Stimulated activated CD4-positive, alpha-beta T cell treated with anti-CD3 and anti-CD28 coated beads, Interleukin-12 subunit alpha, Interleukin-12 subunit beta, amount 100 ng/mL, for 4 hours (primary cell): ENCODE measurements at places on chromosomes 7 and 10.

DNA sequence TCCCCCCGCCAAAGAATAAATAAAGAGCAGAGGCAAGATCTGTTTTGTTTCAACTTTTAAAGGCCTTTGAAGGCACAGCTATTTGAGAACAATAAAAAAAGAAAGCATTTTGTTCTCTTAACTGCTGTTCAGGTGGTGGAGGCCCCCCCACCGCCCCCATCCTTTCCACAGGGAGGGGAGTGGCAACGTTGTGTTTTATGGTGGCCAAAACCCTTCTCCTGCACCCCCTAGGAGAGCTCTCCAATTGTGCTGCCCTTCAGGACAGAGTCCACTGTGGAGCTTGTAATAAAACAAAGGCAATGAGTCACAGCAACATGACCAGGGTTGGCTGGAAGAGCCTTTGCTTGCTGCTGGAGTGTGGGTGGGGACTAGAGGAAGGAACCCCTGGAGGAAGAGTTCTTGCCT lies 987.9 kb downstream of the KCNMA1 start:
- no peak for DNase-seq

DNA sequence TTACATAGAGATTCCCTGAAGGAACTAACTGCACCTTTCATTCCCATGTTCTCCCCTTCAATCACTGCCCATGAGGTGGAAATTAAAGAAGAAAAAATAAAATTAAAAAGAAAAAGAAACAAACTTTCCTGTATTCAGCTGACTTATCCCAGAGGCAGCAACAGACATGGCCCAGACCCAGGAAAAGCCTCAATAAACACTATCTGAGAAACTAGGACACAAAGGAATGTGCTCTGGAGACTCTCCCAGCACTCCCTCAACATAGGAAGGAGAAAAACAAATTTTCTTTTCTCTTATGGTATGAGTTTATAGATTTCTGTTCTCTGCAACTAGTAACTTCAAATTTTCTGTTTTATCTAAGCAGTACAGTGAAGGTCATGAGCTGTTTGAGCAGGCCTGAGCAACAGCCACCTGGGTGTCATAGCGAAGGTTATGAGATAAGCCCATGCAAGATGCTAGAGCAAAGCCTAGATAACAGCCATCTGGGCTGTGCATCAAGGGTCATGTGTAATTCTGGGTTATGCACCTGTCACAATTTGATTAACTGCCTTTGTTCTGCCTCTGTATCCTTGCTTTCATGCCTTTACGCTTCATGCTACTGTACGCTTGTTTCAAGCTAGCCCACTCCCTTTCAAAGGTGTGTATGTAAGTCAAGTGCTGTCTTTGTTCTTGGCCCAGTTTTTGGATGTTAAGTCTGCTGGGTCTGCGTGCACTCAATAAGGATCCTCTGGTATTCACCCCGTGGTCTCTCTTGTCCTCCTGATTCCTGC lies 11.0 kb upstream of the OR6B1 start:
- no peak for DNase-seq

- DNase-seq = no peak
These were observed 153.2 kb upstream of the ADCY1 start for GRCh38 chr7:45420843-45421495.

DNA sequence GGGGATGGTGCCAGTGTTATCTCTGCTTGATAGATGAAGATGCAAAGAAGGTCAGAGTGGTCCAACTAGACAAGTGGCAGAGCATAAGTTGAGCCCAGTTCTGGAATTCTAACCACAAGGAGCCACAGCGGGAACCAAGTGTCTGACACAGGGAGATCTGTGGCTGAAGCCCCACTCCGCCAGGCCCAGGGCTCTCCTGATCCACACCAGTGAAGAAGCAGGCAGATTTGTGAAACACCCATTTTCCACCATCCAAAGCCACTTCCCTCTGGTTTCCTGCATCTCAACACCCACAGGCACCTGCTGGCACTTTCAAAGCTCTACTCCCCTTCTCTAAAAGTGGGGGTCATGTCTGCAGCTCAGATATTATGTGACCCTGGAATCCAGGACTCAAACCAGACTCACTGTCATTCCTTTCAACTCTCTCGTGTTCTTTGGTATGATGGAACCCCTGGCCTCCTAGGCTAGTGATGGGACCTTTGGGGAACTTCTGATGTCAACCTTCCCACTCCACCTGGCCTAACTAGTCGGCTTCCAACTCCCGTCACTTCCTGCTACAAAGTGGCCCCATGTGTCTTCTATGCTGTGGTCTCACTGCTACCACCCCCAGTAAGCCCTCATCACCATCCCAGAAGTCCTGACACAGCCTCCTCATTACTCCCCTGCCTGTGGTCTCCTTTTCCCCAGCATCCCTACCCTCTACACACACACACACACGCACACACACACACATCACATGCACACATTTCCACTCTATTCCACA lies 177.6 kb downstream of the GRID1 start:
- no peak for DNase-seq

DNA sequence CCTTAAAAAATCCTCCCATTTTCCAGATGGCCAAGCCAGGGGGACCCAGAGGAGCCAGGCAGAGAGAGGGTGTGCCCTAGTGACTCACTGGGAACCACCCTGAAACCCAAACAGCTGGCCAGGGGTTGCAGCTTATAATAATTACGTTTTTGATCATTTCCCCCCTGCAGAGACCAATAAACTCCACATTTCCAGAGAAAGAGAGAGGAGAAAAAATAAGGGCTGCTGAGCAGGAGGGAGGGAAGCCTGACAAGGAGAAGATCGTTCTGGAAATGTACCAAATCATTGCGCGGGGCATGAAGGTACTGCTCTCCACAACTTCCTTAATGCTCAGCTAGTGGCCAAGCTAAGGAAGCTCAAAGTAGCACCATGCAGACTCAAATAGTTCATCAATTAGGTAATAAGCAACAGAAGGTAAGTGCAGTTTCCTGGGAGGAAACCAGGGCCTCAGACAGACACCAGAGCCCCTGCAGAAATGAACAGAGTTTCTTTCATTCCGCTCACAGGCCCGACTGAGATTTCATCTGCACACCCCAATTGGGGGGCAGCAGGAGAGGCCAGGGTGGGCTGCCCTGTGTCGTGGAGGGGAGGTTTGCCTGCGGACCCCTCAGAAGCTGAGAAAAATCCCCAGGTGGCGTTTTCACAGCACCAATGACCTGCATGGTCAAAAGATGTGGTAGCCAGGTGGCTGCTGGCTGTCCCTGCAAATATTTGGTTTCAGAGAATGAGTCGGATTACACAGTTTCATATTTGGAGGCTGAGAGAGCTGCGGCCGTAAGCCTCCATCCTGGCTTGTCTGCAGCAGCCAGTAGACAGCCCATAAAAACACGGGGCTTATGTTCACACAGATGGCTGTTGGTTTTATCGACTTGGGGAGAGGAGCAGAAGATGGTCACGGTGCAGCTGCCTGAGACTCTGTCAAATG lies 153.2 kb upstream of the LYZL2 start:
- DNase-seq = no peak

DNA sequence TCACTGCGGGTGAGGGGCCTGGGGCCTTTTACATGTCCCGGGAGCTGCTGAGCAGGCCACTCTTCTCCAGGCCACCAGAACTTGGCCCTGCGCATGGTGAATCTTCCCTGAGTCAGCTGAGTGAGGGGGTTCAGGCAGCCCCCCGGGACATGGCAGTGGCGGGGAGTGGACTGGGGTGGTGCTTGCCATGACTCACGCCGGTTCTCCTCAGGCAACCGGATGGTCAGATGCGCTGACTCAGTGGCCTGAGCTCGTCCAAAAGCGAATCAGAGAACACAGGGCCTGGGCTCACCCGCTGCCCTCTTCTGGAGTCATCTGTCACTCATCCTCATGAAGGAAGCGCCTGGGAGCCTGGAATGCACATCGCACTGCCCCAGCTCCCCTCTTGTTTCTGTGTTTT lies 33.5 kb downstream of the HTRA1 start:
- DNase-seq = no peak

GRCh38 chr7:112290065-112290464 lies 83.6 kb downstream of the ZNF277 start:
- no peak for DNase-seq

- DNase-seq = no peak
These were observed 55.9 kb downstream of the DIP2C start for GRCh38 chr10:633279-634245.

- DNase-seq = no peak
These were observed 113.4 kb upstream of the AHR start for GRCh38 chr7:17184805-17185689.

DNA sequence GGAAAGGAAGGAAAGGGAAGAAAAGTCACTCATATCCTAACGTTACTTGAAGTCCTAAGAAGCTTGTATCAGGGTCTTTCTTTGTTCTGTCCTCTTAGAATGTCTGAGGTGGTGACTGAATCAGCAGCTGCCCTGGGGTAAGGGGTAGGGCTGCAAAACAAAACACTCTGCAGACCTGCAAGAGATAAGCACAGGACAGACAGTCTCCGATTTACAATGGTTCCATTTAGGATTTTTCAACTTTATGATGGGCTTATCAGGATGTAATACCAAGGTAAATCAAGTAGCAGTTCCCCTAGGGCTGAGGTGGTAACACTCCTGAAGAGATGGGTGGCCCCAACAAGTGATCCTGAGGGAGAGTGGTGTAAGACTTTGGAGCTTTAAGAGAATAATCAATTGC lies 16.5 kb downstream of the KDM7A start:
- DNase-seq = no peak

- no peak for DNase-seq
These were observed 673.1 kb upstream of the PHF14 start for GRCh38 chr7:10300577-10300976.

GRCh38 chr7:158519633-158520174 lies 67.9 kb downstream of the PTPRN2 start:
- no peak for DNase-seq

DNA sequence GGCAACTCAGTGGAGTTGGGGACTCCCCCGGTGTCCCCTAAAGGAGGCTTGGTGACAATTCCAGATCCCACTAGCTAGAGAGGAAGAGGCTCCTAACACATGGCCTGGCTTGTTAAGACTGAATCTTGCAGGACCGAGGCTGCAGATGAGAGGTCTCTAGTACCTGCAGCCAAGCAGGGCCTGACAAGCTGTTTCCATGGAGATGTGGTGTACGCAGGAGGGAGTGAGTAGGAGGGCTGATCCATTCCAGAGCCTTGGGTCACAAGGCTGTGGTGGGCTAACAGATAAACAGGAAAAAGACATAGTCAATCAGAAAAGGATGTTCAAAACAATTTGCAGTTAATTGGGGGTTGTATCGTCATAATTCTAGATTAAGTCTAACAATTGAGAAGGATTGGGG lies 77.3 kb upstream of the MKLN1 start:
- DNase-seq = no peak

DNA sequence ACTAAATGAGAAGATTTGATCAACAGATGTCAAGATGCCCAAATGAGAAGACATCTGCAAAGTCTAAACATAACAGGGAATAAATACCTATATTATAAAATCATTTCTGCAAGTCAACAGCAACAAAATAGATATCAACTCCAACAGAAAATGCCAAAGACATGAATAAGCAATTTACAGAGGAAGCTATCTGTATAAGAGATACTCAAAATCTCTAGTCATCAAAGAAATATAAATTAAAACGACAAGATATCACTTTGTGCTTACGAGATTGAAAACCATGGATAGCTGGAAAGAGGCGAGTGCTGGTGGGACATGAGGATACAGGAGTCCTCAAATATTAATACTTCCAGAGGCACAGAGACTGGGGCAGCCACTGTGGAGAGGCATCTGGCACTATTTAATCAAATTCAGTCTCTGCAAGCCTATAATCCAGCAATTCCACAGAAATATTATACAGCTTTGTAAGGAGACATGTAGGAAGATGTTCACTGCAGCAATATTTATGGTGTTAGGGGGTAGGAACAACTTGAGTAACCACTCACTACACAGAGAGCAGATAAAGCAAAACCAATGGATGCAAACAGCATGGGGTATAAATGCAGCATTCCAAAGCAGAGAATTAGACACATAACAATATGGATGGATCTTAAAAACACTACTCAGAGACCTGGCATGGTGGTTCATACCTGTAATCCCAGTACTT lies 4.8 kb downstream of the DNMBP start:
- no peak for DNase-seq

GRCh38 chr7:30503274-30504212 lies 1.1 kb downstream of the GGCT start:
- DNase-seq = no peak

GRCh38 chr7:138935465-138936011 lies 45.7 kb downstream of the KIAA1549 start:
- no peak for DNase-seq

- no peak for DNase-seq
These were observed 127.1 kb downstream of the CDK14 start for GRCh38 chr7:90723233-90723632.

GRCh38 chr10:110067960-110068770 lies 60.4 kb downstream of the ADD3 start:
- no peak for DNase-seq

DNA sequence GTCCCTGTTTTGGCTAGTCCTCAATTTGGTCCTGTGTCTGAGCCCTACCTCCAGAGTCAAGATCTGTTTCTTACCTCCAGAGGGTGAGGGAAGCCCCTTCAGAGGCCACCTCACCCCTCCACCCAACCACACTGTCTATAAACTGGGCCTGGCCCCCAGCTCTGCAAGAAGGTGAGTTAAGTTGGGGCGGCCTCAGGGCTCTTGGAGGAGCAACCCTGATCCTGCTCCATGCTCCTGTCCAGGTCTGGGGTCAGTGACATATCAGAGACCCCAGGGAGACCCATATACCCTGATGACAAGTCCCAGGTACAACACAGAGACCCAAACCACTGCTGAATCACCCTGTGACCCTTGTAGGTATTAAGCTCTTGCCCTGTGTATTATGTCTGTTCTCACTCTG lies 69.5 kb downstream of the MYL10 start:
- DNase-seq = no peak

DNA sequence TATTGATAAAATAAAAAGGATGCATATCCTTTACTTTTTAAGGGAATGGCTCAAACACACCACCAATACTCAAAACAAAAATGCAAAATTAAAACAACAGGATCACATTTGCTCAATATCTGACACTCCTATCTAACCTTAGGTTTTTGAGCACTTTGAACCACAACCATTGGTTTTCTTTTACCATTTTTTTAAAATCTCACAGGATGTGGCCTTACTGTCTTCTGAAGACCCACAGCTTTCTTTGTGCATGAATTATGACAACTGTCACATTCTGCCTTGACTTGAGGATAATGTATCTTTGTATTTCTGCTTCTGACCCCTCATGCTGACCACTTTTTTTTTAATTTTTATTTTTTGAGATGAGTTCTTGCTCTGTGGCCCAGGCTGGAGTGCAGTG lies 461.1 kb upstream of the NRP1 start:
- no peak for DNase-seq

DNA sequence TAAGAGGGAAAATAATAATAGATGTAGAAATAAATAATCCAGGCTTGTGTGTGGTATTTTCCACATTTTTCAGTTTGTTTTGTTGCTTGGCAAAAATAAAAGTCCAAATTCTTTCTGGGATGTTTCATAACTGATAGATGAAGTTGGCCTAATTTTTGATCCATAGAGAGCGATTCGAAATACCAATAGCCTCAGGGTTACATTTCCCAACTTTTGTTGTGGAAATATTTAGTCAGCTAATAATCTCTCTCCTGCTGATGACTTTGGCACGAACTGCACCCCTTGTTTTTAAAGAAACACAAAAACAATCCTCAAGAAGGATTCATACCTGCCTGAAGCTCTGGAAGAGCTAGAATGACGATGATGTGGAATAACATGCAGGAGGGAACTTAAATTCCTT lies 483.2 kb downstream of the ADRA2A start:
- DNase-seq = no peak
